T-helper 2 cell treated with Interferon-gamma antibody and Interleukin-4, amounts not matched to agents 5 μg/mL and 100 μg/mL, for 36 hours (primary cell): ENCODE measurements at places on chromosomes 16 and 17.

- H3K27me3 ChIP-seq = no peaks in the 10 kb centered on the region
- no peak for DNase-seq
- H3K36me3 ChIP-seq = no peaks in the 10 kb centered on the region
- no peak overlapping the region for H3K4me3 ChIP-seq
These were observed 381.9 kb upstream of the CCL2 start for GRCh38 chr17:33873201-33873617.

- H3K36me3 ChIP-seq = no peaks in the 10 kb centered on the region
- no peak overlapping the region for H3K4me3 ChIP-seq
These were observed 122.3 kb upstream of the CIBAR2 start for GRCh38 chr16:85234310-85235204.

DNA sequence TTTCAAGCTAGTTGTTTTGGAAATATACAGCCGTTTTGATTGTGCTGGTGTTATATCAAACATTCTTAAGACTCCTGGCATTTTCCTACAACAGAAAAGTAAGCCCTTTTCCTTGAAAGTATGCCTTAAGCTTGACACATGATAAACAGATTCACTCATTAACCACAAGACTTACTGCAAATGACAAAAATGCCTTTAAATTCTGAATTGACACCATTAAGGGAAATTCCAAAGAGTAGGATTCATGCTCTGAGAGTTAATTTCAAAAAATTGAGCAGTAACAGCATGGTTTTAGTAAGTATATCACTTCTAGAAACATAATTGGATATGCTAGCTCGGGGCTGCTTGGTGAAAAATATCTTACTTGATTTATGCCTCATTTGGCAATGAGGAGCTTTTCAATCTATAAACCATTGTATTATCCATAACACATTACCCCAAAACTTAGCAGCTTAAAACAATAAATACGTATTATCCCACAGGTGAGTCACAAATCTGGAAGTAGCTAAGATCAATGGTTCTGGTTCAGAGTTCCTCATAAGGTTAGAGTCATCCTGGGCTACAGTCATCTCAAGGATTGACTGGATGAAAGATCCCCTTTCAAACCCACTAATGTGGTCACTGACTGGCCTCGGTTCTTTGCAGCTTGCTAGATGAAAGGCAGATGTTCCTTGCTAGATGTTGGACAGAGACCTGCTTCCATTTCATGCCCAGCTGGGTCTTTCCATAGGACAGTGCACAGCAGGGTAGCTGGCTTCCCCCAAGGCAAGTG lies 8.2 kb upstream of the PHAF1 start:
- H3K4me1 ChIP-seq = peaks cover 2% of the 10 kb centered on the region
- H3K27ac ChIP-seq = no peak overlapping the region

GRCh38 chr17:45687594-45687993 lies 96.5 kb upstream of the CRHR1 start:
- no peak for DNase-seq
- peaks cover 27% of the 10 kb centered on the region for H3K27me3 ChIP-seq
- H3K4me3 ChIP-seq = no peak overlapping the region
- H3K4me1 ChIP-seq = no peaks in the 10 kb centered on the region

DNA sequence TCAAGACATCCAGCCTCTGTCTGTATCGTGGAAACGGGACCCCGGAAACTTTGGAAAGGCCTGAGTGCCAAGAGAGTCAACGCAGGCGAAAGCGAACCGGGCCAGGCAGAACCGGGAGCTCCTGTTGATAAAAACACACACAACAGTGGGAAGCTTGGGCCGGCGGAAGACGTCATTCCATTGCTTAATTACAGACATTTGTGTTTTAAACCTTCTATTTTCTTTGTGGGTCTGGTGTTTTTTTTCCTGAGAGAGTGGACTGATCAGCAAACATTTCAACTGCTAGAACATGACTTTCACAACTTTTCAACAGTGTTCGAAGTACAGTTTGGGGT lies 878 bp upstream of the RNF157 start:
- H3K36me3 ChIP-seq = peaks cover 24% of the 10 kb centered on the region
- H3K4me3 ChIP-seq = peak overlapping the region; percentile 95
- H3K4me1 ChIP-seq = peaks cover 61% of the 10 kb centered on the region
- no peak for DNase-seq

GRCh38 chr17:70100983-70101382 lies 26.0 kb downstream of the KCNJ16 start:
- no peaks in the 10 kb centered on the region for H3K36me3 ChIP-seq
- no peak overlapping the region for H3K4me3 ChIP-seq
- H3K27me3 ChIP-seq = peaks cover 3% of the 10 kb centered on the region
- no peak overlapping the region for H3K27ac ChIP-seq
- DNase-seq = no peak

DNA sequence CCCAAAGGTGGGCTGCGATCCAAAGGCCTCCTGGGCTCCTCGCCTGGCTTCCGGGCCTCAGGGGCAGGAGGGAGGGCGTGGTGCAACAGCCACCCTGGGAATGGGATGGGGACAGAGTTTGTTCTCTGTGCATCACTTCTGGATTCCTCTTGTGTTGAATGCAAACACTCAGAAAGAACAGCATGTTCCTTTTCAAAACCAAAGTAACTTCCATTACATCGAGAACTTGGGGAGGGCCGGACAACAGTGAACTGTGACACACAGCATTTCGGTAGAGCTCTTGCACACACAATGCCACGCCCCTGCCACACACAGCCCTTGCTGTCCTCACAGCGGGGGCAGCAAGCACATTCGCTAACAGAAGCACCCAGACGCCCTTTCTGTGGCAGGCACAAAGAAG lies 36.1 kb upstream of the FASN start:
- no peak overlapping the region for H3K4me3 ChIP-seq
- no peaks in the 10 kb centered on the region for H3K27me3 ChIP-seq
- no peak for DNase-seq

- H3K36me3 ChIP-seq = peaks cover 21% of the 10 kb centered on the region
- DNase-seq = peak; percentile 60
- peaks cover 55% of the 10 kb centered on the region for H3K4me1 ChIP-seq
- H3K4me3 ChIP-seq = peak overlapping the region; percentile 63
- peak overlapping the region; percentile 87 for H3K27ac ChIP-seq
These were observed 50.5 kb downstream of the IKZF3 start for GRCh38 chr17:39813631-39814030.

GRCh38 chr17:33241390-33241789 lies 51.7 kb downstream of the ASIC2 start:
- H3K27me3 ChIP-seq = no peaks in the 10 kb centered on the region
- H3K4me3 ChIP-seq = no peak overlapping the region
- no peaks in the 10 kb centered on the region for H3K36me3 ChIP-seq
- no peak overlapping the region for H3K27ac ChIP-seq
- DNase-seq = no peak

GRCh38 chr17:58783380-58783779 lies 27.7 kb downstream of the PPM1E start:
- H3K27me3 ChIP-seq = peaks cover 3% of the 10 kb centered on the region
- H3K4me1 ChIP-seq = no peaks in the 10 kb centered on the region
- no peak overlapping the region for H3K27ac ChIP-seq
- no peak for DNase-seq

- H3K27me3 ChIP-seq = no peaks in the 10 kb centered on the region
- no peak for DNase-seq
- H3K36me3 ChIP-seq = peaks cover 29% of the 10 kb centered on the region
- H3K27ac ChIP-seq = no peak overlapping the region
These were observed 63.9 kb downstream of the NUP88 start for GRCh38 chr17:5355421-5356129.

DNA sequence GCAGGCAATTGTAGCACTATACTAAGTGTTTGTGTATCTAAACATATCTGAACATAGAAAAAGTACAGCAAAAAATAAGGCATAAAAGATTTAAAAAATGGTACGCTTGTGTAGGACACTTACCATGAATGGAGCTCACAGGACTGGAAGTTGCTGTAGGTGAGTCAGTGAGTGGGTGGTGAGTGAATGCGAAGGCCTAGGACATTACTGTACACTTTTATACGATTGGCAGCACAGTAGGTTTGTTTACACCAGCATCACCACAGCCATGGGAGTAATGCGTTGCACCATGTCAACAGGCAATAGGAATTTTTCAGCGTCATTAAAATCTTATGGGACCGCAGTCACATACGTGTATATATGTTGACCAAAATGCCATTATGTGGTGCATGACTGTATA lies 45.6 kb downstream of the DNAH9 start:
- H3K4me1 ChIP-seq = no peaks in the 10 kb centered on the region
- H3K4me3 ChIP-seq = no peak overlapping the region
- no peak overlapping the region for H3K27ac ChIP-seq

DNA sequence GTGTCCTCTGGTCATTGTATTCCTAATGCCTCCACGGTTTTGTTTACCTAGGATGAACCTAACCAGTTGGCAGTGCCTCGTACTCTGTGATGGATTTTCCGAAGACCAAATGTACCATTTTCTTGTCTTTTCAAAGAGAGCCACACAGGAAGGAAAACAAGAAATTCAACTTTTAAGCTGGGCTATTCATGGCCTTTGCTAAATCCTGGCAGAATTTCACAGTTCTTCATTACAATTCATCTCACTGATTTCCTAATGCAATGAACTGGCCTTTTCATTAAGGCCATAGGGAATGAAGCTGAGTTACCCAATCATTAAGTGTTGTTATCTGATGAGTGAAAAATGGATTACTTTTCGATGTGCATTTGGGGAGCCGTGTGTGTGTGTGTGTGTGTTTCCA lies 7.9 kb upstream of the KCNJ16 start:
- DNase-seq = no peak
- H3K4me3 ChIP-seq = no peak overlapping the region
- H3K27ac ChIP-seq = no peak overlapping the region
- no peaks in the 10 kb centered on the region for H3K36me3 ChIP-seq
- no peaks in the 10 kb centered on the region for H3K4me1 ChIP-seq

DNA sequence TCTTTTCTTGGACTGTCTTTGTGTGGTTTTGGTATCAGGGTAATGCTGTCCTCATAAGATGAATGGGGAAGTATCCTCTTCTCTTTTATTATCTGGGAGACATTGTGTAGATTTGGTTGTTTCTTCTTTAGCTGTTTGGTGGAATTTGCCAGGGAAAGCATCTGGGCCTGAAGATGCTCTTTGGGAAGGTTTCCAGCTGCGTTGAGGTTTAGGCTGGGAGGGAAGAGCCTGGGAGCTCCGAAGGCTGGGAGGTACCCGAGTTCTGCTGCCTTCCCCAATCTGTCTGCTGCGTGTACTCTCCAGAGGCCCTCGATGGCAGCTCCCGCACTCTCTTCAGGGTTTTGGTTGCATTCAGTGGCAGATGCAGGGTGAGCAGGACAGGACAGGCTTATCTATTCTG lies 25.6 kb upstream of the CRISPLD2 start:
- no peaks in the 10 kb centered on the region for H3K36me3 ChIP-seq
- H3K27ac ChIP-seq = no peak overlapping the region
- DNase-seq = no peak
- H3K4me3 ChIP-seq = no peak overlapping the region
- H3K4me1 ChIP-seq = no peaks in the 10 kb centered on the region
- no peaks in the 10 kb centered on the region for H3K27me3 ChIP-seq

DNA sequence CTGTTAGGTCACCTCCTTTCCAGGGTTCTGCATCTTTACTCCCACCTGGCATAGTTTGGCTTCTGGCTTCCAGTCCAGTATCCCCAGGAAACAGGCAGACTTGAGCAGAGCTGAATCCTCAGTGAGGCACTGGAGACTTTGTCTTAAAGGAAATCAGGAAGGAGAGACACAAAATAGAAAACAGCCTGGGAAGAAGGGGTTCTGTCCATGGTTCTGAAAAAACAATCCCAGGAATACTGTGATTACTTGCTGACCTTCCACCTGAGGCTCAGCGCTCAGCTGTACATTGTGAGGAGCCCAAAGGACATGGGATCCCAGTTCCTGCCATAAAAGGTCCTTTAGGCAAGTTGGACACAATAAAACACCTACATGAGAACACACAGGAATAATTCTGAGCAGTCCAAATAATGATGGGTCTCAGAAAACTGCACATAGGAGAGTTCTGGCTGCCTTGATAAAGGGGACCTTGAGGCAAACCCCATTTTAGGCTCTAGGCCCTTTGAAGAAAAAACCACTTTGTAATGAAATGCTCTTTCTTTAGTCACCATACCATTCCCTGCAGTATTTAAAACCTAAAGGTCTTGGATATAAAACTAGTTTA lies 81.4 kb upstream of the CRHR1 start:
- H3K4me1 ChIP-seq = no peaks in the 10 kb centered on the region
- H3K36me3 ChIP-seq = no peaks in the 10 kb centered on the region
- H3K27ac ChIP-seq = no peak overlapping the region
- DNase-seq = no peak
- peaks cover 8% of the 10 kb centered on the region for H3K27me3 ChIP-seq
- H3K4me3 ChIP-seq = no peak overlapping the region

DNA sequence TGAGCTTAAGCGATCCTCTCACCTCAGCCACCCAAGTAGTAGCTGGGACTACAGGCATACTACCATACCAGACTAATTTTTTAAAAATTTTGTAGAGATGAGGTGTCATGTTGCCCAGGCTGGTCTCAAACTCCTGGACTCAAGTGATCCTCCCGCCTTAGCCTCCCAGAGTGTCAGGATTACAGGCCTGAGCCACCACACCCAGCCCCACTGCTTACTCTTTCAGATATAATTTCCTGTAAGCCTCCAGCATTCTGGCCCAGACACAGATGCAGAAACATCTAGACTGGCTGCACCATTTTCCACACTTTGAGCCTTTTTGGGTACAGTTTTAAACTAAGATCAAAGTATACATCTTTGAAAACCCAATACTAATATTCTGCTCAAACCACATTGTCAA lies 8.4 kb upstream of the WSB1 start:
- no peak for DNase-seq
- H3K4me3 ChIP-seq = no peak overlapping the region
- no peak overlapping the region for H3K27ac ChIP-seq

DNA sequence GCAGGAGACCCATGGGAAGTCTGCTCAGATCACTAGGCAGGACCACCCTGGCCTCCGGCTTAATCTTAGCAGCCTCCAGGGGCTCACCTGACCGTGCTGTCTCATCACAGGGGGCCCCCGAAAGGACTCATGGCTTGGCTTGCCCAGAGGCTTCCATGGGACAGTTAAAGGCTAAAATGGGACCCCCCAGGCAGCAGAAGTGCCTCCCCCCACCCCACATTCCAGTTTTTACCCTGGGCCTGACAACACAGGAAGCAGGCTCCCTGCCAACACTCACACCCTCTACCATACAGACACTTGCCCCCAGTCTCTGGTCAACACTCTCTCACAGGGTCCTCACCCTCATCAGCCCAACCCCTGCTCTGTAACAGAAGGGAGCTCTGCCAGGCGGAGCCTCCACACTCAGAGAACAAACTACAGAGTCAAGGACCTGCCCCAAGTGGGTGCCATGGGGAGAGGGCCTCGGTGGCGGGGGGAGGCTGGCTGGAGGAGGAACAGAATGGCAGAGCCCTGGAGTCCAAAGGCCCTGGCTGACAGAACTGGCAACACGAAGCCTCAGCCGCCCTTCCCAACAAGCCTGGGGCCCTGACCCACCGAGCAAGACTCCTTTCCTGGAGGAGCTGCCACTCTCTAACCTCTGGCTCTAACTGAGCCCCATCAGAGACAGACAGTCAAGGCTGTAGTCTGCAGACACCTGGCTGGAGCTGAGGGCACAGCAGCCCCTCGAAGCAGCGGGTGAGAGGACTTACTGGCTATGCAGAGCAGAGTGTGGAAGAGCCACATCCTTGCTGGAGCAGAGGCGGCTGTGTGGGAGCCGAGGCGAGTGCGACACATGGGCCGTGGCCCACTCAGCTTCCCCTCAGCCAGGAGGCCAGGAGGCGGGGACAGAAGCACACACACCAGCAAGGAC lies at the start of gene ITGAE:
ITGAE (minus strand) TSS at position 827 of the 910 bp plus-strand sequence; CDS start at position 783, 44 bp downstream.
- peaks cover 6% of the 10 kb centered on the region for H3K36me3 ChIP-seq
- DNase-seq = no peak
- H3K4me1 ChIP-seq = peaks cover 41% of the 10 kb centered on the region
- H3K27me3 ChIP-seq = no peaks in the 10 kb centered on the region
- peak within 1 kb of the TSS; percentile 8 for H3K27ac ChIP-seq

GRCh38 chr16:83403761-83404160 lies 404.0 kb upstream of the HSBP1 start:
- H3K4me3 ChIP-seq = no peak overlapping the region
- H3K27me3 ChIP-seq = no peaks in the 10 kb centered on the region
- H3K36me3 ChIP-seq = no peaks in the 10 kb centered on the region
- H3K4me1 ChIP-seq = no peaks in the 10 kb centered on the region
- no peak overlapping the region for H3K27ac ChIP-seq
